H4 (cell line): ENCODE measurements at places on chromosomes 12 and 14. TPM values are rescaled to one million over a fixed set of nuclear protein-coding genes. Genes with fewer than 3 reads are reported as not detected.

POTEG gene
- total RNA-seq, result 0.41 and 0.75 TPM in 2 replicates

- no peak for DNase-seq
These were observed 237.6 kb upstream of the SFSWAP start for GRCh38 chr12:131473261-131473660.

CHFR gene
- 6.4 and 11.9 TPM in 2 replicates for total RNA-seq

DENND5B gene
- total RNA-seq, result 4.3 and 8.6 TPM in 2 replicates

CCDC184 gene
- 0.70 and 1.2 TPM in 2 replicates for total RNA-seq

DNA sequence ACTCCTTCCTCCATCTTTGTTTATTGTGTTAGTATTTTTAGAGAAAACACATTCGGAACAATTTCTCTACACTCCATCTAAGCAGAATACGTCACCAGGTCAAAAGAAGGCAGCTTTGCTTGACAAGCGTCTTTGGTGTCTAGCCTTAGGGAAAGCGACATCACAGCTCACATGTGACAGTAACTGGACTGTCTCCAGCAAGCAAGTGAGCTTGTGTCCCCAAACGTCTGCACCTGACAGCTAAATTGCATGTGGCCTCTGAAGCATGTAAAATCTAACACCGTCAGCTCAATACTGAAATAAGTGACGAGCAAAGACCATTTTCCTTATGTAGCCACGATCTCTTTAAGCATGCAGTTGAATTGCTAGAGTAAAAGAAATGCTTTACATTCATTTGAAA, 509.8 kb downstream of the GLT1D1 start:
- no peak for DNase-seq

DNA sequence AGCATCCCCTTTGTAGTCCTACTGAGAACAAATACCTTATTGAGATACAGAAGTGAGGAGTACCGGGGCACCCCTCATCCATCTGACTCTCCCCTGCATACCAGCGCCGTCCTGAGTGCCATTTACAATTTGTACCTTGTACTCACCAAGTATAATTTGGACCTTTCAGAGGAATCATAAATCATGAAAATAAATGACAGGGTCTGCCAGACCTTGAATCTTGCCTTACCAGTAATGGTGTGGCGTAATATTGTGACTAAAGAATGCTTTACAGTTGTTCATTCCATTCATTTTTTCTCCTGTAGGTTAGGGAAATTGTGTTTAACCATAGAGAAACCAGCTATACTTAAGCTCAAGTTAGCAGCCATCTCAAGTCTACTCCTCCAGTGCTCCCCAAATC, 243.7 kb upstream of the RGS6 start:
- DNase-seq, result no peak

DNA sequence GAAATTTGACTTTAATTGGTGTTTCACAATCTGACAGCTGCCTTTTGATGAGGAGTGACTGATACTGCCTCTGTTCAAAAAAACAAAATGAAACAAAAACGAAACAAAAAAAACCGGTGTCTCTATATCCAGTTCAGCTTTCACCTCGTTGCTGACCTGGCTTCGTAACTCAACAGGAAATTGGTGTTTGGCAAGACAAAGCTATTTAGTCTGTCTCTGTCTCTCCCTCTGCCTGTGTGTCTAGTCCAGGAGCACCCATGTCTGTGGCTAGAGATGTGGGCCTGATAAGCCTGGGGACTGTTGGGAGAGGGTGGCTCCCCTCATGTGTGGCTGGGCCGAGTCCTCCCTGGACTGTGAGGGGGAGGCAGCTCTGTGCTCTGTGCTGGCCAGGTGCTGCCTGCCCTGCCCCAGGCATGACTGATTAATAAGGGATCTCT, 11.3 kb downstream of the CACNA1C start:
- DNase-seq, result peak; percentile 79

DNA sequence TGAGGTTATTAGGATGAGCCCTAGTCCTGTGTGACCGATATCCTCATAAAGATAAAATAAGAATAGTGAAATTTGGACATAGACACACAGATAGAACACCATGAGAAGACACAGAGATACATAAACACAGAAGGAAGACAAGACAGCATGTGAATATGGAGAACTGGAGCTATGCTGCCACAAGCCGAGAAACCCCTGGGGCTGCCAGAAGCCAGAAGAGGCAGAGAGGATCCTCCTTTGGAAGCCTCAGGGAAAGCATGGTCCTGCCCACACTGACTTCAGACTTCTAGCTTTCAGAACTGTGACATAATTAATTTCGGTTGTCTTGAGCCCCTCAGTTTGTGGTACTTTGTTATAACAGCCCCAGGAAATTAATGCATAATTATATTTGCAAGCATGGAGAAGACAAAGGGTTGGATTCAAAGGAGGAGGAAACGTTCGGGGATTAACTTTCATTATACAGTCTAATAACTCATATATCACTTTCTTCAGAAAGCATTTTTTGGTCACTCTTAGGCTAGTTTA, 1501.8 kb upstream of the FLRT2 start:
- DNase-seq, result no peak

- no peak for DNase-seq
These were observed 88.5 kb downstream of the E2F7 start for GRCh38 chr12:76976777-76977382.

DNA sequence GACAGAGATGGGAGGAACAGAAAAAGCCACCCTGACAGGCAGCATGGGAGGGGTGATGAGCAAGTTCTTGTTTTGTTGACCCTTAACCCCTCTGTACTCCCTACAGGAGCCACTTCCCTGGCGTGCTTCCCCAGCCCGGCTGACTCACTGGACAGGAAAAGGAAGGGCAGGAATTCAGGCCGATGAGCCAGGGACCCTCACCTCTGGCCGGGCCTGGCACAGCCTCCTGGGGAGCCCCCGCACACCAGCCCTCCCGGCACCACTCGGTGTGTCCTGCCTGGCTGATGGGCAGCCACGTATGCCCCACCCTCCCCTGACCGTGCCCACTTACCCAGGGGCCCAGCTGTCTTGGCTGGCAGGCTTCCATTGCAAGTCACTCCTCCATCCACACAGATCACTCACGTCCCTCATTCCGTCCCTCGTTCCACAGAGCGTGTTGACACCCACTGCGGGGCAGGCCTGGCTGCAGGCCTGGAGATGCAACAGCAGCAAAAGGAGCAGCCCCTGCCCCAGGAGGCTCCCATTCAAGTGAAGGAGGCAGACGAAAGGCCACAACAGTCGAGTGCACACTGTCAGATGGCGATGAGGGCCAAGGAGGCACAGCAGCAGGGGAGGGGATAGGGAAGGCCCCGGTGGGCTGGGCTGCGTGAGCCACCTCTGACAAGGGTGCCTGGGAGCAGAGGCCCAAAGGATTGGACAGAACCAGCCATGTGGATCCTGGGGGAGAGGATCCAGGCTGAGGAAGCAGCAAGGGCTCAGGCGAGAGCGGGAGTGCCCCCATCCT, 19.7 kb upstream of the CD9 start:
- DNase-seq, result peak; percentile 35

GRCh38 chr14:78997811-78998210, 827.6 kb downstream of the NRXN3 start:
- no peak for DNase-seq

PZP gene
- not detected in 2 replicates for total RNA-seq

- DNase-seq, result no peak
These were observed 65.6 kb downstream of the ACTN1 start for GRCh38 chr14:68913516-68913915.

- no peak for DNase-seq
These were observed 8.6 kb downstream of the SDS start for GRCh38 chr12:113395119-113395518.

GRCh38 chr12:19412844-19413243, 26.4 kb upstream of the AEBP2 start:
- no peak for DNase-seq

HHIPL1 gene
- total RNA-seq, result 0.02 and 0.14 TPM in 2 replicates

CD27 gene
- not detected in 2 replicates for total RNA-seq

LRRIQ1 gene
- 0.15 and 0.31 TPM in 2 replicates for total RNA-seq

- no peak for DNase-seq
These were observed 1.3 kb upstream of the SETD1B start for GRCh38 chr12:121802485-121802842.

AQP6 gene
- 0.10 TPM in 1 of 2 replicates, not detected in the other for total RNA-seq

- no peak for DNase-seq
These were observed 69.4 kb upstream of the PTPRQ start for GRCh38 chr12:80374615-80375014.

DNA sequence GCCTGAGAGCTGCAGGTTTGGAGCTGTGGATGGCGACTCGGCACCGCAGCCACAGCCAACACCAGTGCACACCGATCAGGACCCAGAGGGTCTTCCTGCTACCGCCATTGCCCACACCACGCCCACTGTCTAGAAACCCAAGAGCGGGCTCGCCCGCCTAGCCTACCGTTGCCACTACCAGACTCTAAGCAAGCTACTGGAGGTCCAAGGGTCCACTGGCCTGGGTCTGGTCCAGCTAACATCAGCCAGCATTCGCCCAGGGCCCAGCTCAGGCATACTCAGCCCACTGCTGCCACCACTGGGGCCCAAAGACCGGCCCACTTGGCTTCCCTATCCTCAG, 30.5 kb upstream of the MON2 start:
- no peak for DNase-seq

GRCh38 chr14:77219591-77219990, 38.0 kb downstream of the TMEM63C start:
- DNase-seq, result no peak

GRCh38 chr12:88982694-88983093, 369.6 kb downstream of the DUSP6 start:
- no peak for DNase-seq

CCDC198 gene
- not detected in 2 replicates for total RNA-seq

TAOK3 gene
- total RNA-seq, result 14.1 and 24.1 TPM in 2 replicates

DNA sequence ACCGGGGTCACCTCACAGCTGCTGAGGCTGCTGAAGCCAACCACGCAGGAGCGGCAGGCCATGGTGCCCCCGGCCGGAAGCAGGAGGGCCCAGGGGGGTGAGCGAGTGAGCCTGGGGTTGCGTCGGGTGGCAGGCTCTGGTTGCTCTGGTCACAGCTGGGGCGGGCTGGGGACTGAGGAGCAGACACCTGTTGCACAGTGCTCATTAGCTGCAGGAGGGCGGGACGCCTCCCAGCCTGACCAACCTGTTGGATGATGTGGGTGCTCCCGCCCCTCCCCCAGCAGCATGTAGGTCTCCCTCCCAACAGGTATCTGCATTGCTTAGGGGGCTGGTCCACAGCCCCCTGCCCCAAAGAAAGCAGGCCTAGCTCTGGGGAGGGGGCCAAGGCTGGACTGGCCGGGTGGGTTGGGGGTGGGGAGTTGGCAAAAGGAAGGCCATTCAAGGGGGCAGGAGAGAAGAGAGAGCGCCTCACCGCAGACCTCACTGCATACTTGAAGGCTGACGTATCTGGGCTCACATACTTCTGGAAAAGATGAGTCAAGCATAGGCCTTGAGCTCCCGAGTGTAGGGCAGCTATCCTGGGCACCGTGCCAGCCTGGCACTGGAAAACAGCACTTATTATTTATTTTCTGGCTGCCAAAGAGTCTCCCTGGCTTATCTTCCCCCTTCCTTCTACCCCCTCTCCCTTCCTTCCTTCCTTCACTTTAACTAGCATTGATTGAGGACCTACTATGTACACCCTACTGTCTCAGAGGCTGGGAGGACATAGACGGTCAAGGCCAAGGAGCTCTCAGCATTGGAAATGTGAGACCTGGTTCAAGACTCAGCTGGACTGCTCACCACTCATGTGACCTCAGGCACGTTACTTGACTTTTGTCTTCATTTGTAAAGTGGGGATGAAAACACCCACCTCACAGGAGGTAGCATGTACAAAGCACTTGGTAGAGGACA, at the start of gene KRT80:
Gene KRT80 (minus strand): TSS at position 174 of the 951 bp plus-strand sequence. CDS start 112 bp downstream, at position 62.
- DNase-seq, result peak; percentile 100

DNA sequence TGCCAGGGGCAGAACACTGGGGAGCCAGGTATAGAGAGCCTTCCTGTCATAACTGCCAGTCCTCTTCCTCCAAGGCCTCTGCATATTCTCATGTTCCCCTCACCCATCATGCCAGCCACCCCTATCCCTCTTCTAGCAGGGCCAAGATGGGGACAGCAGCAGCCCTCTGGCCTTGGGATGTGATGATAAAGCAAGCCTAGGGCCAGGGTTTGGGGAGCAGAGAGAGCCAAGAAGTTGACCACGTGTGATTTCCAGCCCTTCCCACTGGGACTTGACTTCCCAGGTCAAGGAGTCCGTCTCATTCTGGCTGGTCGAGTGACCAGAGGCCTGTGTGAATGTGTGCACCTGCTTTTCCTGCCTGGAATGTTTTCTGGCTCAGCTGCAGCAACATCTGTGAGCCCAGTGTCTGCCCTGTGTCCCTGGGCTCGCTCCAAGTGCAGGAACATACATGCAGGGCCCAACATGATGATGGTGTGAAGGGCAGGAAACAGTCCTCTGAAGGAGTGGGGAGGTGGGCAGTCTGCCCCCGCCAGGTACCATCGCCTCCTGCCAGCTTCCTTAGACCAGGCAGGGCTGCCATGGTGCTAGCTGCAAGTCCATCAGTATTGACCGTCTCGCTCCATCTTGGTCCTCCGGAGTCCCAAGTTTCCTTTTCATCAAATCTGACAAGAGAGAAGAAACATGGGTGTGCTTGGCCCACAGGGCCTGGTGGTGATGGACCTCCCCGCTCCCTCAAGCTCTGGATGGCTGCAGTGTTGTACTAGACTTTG, 21.0 kb downstream of the VASH1 start:
- DNase-seq, result no peak

CPNE6 gene
- not detected in 2 replicates for total RNA-seq

GRCh38 chr14:80211153-80212022, at the start of gene DIO2:
Gene DIO2 (minus strand): TSS chr14:80211504. CDS start chr14:80211472, 32 bp downstream.
- peak; percentile 78 for DNase-seq

GRCh38 chr12:3152011-3152511, 74.9 kb downstream of the TSPAN9 start:
- no peak for DNase-seq

- DNase-seq, result peak; percentile 62
These were observed 37.8 kb downstream of the PHETA1 start for GRCh38 chr12:111330800-111331752.

DNA sequence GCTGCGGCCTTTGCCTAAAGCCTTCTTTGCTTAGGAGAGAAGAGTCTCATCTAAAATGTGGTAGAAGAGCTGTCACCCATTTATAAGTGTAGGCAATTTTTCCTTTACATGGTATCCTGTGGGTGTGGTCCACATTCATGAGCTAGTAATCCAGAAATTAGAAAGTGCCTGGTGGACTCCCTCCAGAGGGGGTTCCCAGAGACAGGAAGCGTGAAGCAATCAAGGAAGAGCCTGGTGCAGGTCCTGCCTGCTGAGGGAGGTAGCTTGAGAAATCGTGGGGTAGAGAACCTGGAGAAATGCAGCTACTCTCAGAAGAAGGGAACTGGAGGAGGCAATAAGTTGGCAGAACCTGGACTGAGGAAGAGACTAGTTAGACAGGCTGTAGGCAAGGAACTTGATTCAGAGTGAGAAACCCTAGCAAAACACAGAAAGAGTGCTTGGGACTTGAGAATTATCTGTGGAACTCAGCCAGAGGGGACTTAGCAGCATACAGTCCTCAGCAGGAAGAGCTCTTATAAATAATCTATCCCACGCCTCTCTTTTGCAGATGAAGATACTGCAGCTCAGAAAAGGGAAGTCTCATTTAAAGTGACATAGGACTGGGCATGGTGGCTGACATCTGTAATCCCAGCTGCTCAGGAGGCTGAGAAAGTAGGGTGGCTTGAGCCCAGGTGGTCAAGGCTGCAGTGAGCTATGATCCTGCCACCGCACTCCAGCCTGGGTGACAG, 182.4 kb upstream of the CCND2 start:
- DNase-seq, result no peak

- DNase-seq, result no peak
These were observed 1327.5 kb upstream of the FLRT2 start for GRCh38 chr14:84202486-84202885.
